COLO829 (cell line): ENCODE measurements at places on chromosomes 13 and 19.

DNA sequence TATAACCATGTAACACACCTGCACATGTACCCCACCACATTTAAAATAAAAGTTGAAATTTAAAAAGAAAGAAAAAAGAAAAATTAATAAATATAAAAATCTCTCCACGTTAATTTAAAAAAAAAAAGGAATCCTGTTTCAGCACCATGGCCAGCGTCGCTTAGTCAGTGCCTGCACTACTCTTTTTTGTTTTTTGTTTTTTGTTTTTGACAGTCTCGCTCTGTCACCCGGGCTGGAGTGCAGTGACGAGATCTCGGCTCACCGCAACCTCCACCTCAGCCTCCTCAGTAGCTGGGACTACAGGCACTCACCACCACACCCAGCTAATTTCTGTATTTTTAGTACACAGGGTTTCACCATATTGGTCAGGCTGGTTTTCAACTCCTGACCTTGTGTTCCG lies 835.9 kb downstream of the UQCRFS1 start:
- no peak for DNase-seq

GRCh38 chr13:76527041-76527440 lies 359.2 kb downstream of the KCTD12 start:
- no peak for DNase-seq

DNA sequence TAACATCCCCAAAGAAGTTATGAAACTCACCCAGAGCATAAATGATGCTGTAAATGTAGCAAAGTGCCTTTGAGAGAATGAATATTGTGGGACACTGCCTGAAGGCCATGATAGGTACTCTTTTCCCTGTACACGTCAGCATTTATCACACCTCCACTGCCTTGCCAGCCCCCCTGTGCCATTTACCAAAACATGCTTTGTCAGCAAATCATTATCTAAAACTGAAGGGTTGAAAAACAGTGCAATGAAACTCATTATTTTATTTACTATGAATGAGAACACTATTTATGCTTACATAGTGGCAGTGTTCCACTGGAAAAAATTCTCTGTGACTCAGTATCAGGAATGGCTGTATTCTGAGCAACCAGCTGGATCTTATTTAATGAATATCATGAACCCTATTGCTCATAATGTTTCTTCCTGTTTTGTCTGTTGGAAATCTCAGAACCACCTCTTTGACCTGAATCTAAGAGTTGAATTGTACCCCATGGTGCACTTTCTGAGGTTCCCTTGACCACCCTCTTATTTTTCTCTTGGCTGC lies 564.1 kb downstream of the DCT start:
- DNase-seq = no peak

DNA sequence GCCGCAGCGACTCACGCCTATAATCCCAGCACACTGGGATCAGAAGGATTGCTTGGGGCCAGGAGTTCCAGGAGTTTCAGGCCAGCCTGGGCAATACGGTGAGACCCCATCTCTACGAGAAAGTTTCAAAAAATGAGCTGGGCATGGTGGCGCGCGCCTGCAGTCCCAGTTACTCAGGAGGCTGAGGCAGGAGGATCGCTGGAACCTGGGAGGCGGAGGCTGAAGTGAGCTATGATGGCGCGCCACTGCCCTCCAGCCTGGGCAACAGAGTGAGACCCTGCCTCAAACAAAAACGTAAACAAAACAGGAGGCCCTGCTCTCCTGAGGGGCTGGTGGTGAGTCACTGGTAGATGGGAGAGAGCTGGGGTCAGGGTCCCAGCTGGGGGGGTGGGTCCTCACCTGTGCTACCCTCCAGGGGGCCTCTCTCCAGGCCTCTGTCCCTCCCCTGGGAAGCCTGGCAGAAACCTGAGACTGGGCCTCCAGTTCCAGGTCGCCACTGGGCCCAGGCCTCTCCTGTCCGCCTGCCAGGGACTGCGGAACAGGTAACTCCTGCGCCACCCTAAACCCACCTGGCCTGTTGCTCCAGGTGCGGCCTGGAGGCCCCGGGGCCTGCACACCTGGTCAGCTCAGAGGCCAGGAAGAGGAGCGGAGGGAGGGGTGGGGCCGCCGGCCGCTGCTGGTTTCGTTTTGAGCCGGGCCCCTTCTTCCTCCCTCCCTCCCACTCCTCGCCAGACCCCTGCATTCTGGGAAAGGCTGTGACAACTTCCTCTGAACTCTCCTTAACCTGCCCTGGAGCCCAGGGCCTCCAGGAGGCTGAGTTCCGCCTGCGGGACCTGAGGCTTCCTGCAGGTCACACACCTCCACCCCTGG lies 17.2 kb upstream of the ZBTB7A start:
- no peak for DNase-seq

- no peak for DNase-seq
Measured at GRCh38 chr13:38883783-38884182, 106.8 kb downstream of the STOML3 start.

- DNase-seq = no peak
Measured at GRCh38 chr19:27750391-27751043, 1462.4 kb downstream of the UQCRFS1 start.

GRCh38 chr13:51822106-51822815 lies 18.3 kb upstream of the DHRS12 start:
- no peak for DNase-seq

DNA sequence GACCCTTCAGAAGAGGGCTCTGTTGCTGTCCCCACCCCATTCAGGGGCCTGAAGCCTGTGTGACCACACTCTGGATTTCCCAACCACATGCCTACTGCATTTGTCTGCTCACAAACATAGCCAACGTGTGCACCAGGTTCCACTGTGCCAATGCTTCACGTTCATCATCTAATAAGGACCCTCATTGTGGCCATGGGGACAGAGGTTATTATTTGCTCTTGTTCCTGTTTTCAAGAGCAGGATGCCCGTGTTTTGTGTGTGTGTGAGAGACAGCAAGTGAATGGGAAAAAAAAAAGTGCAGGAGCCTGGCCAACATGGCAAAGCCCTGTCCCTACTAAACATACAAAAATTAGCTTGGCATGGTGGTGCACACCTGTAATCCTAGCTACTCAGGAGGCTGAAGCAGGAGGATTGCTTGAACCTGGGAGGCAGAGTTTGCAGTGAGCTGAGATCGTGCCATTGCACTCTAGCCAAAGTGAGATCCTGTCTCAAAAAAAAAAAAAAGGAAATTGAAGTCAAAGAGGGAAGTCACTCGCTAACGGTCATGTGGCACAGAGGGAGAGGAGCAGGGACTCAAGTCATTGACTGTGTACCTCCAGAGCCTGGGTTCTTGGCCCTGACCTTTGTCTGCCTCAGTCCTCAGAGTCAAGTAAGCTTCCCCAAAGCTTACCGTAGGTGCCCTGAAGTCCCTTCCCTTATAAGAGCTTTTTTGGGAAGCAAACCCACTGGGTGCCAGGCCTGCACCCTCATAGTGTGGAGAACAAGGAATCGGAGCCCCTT lies 6.9 kb downstream of the B3GNT8 start:
- DNase-seq = no peak

DNA sequence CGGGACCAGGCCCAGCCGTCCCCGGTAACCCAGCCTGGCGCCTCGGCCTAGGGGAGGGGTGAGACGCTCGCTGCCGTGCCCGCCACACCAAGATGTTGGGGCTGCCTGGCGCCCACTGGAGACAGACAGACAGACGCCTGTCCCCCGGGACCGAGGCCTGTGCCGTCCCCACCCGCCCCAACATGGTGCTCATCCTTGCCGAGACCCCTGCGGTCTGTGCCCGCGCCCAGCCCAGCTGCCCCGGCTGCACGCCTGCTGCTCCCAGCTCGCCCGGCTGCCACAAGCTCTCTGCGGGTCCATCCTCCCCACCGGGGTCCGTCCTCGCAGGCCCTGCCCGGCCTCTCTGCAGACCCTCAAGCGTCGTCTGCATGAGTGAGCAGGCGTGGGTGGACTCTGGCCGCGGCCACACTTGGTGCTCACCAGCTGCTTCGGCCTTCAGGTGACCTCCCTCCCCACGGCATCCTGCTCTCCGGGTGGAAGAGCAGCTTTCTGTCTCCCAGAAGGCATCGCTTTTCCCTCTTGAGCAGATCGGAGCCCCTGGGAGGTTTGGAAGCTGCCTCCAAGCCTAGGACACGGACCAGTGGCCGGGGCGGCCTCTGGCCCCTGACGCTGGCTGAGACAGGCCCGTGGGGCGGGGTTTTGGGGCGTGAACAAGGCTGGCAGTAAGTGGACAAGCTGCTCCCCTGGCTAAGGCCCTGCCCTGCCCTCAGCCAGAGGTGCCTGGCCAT lies 6.7 kb upstream of the TMPRSS9 start:
- DNase-seq = no peak

DNA sequence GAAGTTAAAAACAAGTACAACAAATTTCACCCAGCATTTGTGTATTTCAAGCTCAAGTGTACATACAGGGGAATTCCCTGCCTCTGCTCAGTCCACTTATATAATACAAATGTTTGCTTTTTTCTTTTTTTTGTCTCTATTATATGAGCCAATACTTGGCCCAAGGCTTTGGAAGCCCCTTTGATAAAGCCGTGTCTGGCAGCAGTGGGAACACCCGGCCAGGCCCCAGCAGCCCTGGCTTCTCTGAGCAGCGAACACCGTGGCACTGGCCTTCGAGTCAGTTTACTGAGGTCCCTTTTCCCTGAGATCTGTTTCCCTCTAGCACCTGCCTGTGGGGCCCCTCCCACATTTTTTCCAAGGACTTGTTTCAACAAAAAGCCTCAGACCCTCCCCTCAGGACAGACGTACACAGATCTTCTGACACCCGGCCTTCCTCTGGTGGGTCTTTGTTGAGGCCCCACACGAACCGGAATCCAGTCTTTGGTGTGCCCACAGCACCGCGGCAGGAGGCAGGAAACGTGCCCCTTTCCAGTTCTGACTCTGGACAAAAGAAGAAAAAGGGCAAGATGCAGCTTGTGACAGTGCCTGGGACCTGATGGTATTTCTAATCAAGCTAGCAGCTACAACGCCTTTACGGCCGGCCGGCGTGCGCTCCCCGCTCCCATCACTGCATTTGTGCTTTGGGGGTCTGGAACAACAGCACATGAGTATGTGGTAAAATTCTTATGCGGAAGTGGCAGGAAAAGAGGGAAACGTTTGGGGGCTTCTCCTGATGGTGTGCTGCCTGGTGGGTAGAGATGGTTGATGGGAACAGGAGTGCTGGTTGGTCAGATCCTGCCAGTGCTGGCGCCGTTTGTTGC lies 13.8 kb downstream of the SIPA1L3 start:
- DNase-seq = no peak

GRCh38 chr13:20778311-20778710 lies 4.5 kb upstream of the EEF1AKMT1 start:
- DNase-seq = no peak

DNA sequence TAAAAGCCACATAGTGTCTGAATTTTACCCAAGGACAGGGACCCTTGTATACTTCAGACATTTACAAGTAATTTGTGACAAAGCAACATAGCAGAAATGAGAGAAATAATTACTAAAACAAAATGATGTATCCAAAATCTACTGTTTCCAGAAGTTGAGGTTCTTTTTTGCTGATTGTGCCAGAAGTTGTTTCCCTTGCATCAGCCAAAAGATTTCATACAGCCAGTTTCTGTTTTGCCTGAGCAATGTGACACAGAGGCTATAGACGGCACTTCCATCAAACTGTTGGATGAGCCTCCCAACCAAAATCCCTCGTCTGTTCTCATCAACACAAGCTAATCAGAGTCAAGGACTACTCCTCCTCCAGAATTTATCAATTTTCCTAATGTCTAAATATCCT lies 913.2 kb upstream of the GPC6 start:
- no peak for DNase-seq

DNA sequence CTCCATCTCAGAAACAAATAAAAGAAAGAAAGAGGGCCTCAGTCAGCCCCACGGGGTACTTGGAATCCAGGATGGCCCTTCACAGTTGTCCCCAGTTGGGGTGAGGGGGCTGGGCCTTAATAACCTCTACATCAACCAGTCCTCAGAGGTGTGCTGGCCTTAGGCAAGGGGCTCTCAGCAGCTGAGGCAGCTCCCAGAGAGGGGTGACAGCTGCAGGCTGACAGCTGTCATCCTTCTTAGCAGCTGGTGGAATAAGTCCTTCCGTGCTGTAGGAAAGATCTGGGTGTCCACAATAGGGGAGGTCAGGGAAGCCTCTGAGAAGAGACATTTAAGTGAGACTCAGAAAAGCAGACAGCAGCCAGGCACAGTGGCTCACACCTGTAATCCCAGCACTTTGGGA lies 7.4 kb downstream of the BCAM start:
- no peak for DNase-seq

GRCh38 chr13:99894105-99894839 lies 77.3 kb downstream of the ZIC5 start:
- DNase-seq = no peak

GRCh38 chr13:74476365-74476764 lies 342.2 kb upstream of the KLF12 start:
- no peak for DNase-seq

- DNase-seq = no peak
Measured at GRCh38 chr19:3608079-3608641, 1.5 kb upstream of the TBXA2R start.

DNA sequence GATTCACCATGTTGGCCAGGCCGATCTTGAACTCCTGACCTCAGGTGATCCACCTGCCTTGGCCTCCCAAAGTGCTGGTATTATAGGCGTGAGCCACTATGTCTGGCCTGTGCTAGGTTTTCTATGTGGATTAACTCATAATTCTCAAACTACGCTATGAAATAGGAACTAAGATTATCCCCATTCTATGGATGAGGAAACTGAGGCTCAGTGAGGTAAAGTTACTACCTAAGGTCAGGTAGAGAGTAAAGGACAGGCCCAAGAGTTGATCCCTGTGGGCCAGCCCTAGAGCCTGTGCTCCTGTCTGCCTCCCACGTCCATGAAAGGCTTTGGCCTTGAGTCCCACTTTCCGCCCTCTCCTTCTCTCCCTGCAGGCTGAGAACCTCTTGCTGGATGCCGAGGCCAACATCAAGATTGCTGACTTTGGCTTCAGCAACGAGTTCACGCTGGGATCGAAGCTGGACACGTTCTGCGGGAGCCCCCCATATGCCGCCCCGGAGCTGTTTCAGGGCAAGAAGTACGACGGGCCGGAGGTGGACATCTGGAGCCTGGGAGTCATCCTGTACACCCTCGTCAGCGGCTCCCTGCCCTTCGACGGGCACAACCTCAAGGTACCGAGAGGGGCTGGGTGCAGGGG lies 20.1 kb downstream of the MARK4 start:
- DNase-seq = no peak

DNA sequence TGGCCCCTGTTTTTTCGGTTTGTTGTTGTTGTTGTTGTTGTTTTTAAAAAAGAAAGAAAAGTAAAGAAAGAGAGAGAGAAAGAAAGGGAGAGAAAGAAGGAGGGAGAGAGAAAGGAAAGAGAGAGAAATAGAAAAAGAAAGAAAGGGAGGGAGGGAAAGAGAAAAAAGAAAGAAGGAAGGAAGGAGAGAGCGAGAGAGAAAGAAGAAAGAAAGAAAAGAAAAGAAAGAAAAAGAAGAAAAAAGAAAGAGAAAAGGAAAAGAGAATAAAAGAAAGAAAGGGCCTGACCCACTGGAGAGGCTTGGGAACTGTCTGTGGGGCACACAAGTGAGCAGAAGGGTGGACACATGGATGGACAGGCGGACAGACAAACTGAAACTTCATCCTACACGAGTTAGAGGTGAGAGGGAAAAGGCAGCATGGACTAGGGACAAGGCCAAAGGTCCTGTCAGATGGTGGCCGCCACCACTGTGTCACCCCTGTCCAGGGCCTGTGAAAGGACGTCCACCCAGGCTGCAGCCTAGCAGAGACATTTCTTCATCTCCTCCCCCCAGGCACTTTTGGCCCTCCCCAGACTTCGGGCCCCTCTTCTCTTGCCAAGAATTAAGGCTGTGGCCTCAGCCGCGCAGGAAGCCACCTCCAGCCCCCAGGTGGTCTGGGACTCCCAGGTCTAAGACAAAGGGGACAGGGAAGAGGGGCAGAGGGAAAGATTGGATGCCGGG lies 9.1 kb upstream of the BCAM start:
- DNase-seq = no peak

GRCh38 chr19:47357788-47358680 lies 8.9 kb downstream of the DHX34 start:
- no peak for DNase-seq
